ENCODE measurements at places on chromosomes 12 and 14.

DNA sequence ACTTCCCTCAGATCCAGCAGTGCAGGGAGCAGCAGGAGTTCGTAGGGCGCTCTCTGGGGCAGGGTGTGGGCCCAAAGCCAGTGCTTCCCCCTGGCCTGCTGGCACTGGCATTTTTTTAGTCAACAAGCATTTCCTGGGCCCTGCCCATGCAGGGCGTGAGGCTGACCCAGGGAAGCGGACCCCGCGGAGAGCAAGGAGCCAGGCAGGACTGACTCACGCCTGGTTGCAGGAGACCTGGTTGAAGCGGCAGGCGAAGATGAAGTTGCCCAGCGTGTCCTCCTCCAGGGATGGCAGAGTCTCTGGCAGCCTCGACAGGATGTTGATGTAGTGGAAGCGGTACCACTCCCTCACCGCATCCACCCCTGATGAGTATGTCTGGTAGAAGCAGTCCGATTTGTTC lies 13.5 kb downstream of the SCNN1A start:
- DNase-seq, result no peak

DNA sequence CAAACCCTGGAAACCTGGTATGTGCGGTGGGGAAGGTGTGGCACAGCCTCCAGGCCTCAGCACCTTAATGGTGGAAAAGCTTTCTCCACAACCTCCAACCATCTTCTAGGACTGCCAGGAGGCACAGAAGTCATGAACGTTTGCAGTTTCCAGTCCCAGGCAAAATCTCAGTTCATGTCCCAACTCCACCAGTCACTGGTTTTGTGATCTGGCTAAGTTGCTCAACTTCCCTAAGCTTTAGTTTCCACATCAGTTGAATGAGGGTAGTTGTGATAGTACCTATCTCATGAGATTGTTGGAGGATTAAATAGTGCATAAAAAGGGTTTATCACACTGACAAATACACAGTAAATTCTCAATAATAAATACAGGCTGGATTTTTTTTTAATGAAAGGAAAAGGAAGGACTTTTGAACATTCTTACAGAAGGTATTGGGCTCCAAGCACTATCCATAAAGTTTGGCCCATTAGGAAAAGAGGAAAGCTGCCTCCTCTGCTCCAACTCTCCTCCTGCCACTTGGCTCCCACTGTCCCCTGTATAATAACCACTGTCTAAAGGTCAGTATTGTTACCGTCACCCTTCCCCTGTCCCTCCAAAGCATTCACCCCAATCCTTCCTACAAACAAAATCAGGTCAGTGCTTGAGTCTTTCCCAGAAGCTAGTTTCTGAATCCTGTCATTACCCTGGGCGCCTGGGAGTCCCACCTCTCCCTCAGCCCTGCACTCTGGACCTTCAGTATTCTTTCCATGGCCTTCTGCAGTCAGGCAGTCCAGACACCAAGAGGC lies 6.3 kb downstream of the PCK2 start:
- DNase-seq, result no peak

DNA sequence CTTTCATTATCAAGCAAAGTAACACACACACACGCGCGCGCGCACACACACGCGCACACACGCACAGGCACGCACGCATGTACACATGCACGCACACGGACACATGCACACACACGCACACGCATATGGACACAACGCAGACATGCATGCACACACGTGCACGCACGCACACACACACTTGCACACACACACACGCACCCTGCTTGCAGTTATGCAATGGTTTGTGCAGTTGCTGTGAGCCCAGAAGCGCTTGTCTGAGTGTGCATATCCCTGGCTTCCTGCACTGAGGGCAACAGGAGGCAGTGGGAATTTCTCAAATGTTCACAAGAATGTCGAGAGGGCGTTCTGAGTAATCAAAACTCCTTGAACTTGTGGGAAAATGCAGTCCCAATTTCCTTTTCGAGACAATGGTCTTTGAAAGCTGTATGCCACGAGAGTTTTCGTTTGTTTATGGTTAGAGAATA lies 41.6 kb downstream of the NFKBIA start:
- no peak for DNase-seq

GRCh38 chr12:79114896-79115295 lies 250.3 kb downstream of the SYT1 start:
- no peak for DNase-seq

GRCh38 chr14:59677771-59678231 lies 101.2 kb upstream of the CCDC175 start:
- DNase-seq, result no peak

- no peak for DNase-seq
Observed at GRCh38 chr12:126742241-126742641, 1524.7 kb upstream of the TMEM132C start.
